ENCODE measurements at places on chromosomes 2 and 18.

- peak; percentile 7 for DNase-seq
Observed at GRCh38 chr2:140643761-140644187, 1487.0 kb downstream of the LRP1B start.

- DNase-seq: no peak
Observed at GRCh38 chr2:150482667-150483400, 4.6 kb downstream of the RND3 start.

GRCh38 chr2:176126929-176127773 is 2.4 kb upstream of the HOXD8 start:
- peak; percentile 65 for DNase-seq

DNA sequence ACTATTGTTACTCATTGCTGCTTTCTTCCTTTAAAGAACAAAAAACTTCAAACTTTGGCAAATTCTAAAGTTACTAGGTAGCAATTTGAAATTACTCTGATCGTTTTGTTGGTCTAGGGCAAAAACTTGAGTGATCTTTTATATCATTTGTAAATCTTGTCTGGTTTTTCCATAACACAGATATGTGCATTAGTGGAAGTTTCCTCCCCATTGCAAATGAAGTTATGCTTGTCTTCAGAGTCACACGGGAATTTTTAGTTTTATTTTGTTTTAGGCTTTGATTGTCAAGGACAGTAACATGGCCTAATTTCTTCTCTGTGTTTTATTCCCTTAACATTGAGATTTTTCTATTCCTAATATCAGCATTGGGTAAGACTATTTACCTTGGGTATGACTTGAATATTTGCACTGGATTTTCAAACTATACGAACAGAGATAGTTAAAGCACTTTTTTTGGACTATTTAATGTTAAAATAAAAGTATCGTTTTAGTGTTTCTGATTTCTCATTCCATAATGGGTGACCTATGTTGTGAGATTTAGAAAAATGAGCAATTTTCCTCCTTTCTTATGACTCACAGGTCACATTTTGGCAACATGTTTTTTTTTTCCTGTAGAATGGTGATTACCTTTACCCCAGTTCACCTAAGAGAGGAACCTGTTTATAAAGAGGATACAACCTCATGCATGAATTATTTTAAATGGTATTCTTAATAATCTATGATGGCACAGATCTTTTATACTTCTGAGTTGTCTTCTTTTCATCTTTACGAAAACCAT is 65.0 kb downstream of the BABAM2 start:
- DNase-seq: no peak

DNA sequence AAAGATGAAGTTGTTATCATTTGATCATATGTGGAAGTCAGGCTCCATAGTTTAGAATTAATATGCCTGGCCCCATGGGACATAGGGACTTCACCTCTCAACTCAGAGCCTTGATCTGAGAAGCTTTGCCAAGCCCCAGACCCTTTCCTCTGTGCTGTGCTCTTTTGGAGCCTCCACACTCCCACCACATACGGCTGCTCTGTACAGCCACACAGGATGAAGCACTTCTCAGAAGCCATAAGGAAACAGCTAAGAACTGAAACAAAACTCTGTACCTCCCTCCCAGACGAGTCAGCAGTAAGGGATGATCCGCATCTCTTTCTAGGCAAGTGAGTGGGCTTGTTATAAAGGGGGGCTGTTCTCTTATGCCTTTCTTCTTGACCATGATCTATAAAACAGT is 66.5 kb downstream of the CAB39 start:
- no peak for DNase-seq

DNA sequence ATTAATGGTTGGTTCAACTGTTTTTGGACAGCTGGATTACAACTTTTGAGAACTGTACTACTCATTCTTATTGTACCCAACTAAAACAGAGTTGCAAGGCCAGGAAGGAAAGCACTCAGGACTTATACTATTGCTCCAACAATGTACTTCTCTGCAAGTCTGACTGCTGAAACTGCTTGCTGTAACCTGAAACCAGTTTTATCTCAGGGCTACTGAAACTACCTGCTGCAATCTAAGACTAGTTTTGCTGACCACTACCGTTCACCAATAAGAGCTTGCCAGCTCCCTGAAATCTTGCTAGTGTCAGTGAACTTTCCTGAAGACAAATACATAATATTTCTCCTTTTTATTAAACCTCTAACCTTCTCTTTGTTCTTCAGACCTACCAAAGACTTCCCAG is 157.3 kb downstream of the CDCA7 start:
- no peak for DNase-seq

GRCh38 chr2:26471766-26472706 is 5.9 kb downstream of the OTOF start:
- DNase-seq: no peak

DNA sequence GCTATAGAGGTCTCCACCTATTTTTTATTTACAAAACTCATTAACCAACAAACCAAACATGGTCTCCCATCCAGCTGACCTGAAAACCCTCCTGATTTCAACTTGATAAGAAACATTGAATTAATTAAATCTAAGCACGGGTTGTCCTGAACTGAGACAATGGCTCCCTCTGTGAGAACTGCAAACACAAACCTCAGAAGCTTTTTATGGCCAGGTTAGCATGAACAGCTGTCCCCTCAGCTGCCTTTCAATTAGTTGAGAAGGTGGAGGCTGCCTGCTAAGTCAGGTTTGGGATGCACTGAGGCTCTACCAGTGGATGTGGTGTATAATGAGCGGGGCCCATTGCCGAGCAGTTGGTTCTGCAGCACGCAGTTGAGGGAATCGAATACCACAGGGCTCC is 258.5 kb upstream of the DDX18 start:
- DNase-seq: no peak

DNA sequence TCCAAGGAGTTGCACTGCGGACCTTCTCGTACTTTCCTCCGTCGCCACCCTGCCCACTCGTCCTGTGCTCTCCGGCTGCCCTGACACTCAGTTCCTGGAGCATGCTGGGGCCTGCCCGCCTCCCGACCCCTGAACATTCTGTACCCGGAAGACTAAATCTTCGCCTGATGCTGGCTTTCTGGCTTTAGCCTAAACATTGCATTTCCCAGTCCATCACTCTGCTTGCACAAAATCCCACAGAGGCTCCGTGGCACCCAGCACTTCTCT is 550 bp upstream of the SFXN5 start:
- DNase-seq: no peak

DNA sequence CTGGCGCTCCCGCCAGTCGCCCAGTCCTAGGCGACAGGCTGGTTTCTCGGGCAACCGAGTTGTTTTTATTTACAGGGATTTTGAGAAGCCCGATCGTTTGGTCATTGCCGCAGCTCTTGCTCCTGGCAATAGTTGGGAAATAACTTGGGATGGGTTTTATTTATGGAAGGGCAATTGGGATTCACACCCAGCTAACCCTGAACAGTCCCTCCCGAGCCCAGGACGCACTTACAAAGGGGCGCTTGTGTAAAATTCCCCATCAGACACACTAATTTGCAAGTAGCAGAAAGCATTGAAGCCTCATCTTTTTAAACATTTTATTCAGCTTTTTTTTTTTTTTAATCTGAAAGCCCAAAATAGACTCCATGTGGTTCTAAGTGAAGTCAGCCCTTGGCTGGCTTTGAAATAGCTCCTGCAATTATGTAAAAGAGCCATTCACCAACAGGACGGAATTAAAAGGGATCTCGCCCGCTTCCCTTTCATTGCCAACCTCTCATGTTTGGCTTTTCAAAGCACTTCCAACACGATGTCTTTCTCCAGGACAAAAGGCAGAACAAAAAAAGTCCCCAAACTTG is 3.6 kb upstream of the GBX2 start:
- DNase-seq: peak; percentile 63

DNA sequence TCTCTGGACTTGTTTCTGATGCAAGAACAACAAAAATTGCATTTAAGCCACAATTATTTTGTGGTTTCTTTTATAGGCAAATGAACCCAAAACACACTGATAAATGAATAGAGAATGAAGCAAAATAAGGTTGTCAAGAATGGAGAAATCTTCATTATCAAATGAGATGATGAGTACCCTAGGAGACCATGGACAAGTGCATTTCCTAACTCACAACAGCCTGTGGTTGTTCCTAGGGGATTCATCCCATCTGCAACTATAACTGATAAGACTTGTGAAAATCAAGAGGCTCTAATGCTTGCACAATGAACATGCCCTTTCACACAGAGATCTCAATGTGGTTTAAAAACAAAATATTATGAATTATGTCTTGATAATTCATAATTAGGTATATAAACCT is 159.9 kb downstream of the PDE1A start:
- no peak for DNase-seq

GRCh38 chr18:76504749-76505148 is 9.7 kb upstream of the ZNF516 start:
- DNase-seq: no peak

DNA sequence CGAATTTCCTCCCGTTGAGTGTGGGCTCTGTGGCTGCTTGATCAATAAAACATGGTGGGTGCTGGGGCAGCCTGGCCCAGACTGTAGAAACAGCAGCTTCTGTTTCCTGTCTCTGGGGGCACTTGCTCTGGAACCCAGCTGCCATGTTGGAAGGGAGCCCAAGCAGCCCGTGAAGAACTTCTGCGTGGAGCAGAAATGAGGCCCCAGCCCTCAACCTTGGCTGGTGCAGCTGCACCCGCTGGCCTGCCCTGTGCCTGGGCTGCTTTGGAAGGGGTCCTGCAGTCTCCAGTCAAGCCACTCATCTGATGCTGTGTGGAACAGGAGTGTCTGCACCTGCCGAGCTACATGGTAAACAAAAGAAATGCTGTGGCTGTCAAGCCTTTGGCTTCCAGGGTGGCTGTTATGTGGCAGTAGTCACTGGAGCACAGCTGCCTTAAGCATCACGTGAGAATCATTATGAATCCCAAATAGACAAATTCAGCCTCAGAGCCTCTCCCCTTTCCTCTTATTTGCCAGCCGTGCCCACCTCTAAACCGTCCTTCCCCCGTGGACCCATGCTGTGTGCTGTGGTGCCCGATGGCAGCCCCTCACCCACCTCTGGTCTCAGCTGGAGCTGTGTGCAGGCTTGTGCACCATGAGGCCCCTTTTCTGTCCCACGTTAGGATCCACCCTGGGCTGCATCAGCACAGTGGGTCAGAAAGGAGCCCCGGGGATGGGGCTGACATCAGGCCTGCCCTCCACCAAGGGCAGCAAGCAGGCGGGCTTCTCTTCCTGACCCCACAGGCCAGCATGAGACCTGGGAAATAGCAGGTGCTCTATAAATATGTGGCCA is 134.0 kb upstream of the HDAC4 start:
- no peak for DNase-seq

DNA sequence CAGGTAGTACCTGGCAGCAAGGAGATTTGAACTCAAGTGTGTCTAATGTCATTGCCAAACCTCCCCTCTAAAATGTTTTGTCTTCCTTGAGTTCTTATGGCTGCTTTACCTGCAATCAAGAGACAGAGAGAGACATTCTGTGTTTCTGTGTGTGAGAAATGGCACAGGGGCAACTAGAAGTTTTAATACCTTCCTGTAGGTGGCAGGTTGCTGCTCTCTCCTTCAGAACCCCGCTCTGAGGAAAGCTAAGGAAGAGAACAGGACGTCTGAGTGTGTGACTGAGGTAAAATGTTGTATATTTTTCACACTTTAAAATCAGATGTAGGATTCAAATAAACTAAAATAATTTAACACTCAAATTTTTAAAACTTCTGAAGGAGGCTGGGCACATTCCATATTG is 19.2 kb downstream of the DTNA start:
- no peak for DNase-seq

- DNase-seq: no peak
Observed at GRCh38 chr2:21837168-21837960, 713.6 kb downstream of the TDRD15 start.

DNA sequence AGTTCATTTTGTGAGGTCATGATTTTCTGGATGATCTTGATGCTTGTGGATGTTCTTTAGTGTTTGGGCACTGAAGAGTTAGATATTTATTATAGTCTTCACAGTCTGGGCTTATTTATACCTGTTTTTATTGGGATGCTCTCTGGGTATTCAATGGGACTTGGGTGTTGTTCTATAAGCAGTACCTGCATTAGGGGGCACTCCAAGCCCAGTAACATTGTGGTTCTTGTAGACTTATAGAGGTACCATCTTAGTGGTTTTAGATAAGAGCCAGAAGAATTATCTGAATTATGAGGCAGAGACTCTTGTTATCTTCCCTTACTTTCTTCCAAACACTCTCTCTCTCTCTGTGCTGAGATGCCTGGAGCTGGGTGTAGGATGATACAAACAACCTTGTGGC is 470.0 kb downstream of the PIK3C3 start:
- no peak for DNase-seq

DNA sequence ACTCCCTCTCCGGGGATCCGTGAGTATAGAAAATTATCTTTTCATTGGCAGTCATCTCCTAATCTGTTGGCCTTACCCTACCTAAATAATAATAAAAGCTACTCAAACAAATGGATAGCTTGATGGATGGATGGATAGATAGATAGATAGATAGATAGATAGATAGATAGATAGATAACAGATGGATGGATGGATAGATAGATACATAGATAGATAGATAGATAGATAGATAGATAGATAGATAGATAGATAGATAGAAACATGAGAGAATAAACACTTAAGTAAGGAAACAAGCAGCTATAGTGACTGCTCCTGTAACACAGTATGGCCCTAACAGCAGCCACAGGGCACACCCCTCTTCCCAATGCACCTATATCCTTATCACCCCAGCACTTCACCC is 35.1 kb downstream of the MRPL30 start:
- no peak for DNase-seq

GRCh38 chr2:200455958-200456421 is 53.9 kb downstream of the KCTD18 start:
- DNase-seq: peak; percentile 61

DNA sequence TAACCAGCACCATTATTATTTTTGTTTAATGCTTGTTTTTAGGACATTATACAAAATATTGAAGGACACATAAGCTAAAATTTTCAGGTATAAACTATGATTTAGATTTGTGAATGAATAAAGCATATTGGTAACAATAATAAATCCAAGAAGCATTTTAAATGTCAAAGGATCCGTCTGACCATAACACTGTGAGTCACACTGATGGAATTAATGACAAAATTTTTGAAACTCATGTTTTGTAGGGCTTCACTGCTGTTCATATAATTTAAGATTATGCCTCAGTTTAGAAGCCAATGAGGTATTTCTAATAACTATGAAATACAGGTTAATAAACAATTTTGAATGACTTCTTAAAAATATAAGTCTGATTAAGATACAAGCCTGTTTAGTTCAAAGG is 124.6 kb downstream of the TMEFF2 start:
- no peak for DNase-seq

All from pons (tissue), 1 donor.